ENCODE measurements at places on chromosomes 2 and 18.

DNA sequence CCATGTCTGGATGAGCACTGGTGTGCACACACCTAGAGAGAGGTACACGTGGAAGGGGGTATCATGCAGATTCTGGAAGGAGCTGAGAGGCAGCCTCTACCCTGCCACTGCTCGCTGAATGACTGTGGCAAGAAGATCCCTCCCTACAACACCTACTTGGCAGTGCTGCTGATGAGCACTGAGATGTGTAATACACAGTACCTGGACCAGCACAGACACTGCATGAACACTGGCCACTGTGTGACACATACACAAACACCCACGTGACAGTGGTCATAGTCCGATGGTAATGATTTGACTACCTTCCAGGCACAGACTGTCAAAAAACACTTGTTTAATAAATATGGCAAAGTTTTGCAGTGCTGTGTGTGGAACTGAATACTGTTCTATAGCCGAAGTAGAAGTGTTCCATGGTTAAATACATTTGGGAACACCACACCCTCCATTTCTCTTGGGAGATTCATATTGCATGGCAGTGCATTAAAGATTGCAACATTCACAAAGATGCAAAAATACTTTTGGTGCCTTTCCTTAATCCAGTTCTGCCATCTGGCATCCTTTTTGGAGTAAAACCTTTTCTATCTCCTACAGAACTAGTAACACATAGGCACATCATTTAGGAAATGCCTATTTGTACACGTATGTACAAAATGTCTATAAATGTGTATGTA, 29.6 kb downstream of the MRPS5 start:
- no peak for DNase-seq

- DNase-seq: no peak
These were observed 503 bp downstream of the GTF3C3 start for GRCh38 chr2:196798980-196799379.

GRCh38 chr2:133235968-133236367, 332.3 kb downstream of the NCKAP5 start:
- no peak for DNase-seq

GRCh38 chr2:51290725-51291124, 258.8 kb upstream of the NRXN1 start:
- no peak for DNase-seq

DNA sequence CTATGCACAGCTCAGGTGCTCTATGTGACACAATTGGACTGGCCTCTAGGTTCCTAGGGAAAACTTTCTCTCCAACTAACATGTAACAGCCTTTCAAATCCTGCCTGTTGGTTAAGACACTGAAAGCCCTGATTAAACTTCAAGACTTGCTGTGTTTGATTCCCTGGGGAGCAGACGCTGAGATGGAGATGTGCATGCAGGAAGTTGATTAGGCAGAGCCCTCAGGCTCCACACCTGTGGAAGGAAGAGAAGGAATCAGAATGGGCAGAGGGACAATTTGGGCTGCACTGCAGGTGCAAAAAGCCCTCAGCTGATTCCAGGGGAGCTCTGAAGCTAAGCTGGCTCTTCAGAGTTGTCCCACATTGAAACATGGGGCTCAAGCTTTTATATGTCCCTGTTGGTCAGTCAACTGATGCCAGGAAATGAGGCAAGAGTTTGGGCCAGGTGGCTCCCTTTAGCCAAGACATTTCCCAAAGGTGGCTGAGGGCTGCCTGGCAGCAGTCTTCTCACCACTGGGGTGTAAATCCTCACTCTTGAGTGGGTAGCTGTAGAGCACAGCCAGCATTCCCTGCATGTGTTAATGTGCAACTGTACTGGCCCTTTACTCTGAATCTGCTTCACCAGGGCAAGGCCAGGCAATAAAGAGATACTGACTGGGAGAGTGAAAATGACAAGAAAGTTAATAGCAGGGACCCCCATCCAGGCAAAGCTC, 199.5 kb upstream of the DDX18 start:
- DNase-seq: no peak

DNA sequence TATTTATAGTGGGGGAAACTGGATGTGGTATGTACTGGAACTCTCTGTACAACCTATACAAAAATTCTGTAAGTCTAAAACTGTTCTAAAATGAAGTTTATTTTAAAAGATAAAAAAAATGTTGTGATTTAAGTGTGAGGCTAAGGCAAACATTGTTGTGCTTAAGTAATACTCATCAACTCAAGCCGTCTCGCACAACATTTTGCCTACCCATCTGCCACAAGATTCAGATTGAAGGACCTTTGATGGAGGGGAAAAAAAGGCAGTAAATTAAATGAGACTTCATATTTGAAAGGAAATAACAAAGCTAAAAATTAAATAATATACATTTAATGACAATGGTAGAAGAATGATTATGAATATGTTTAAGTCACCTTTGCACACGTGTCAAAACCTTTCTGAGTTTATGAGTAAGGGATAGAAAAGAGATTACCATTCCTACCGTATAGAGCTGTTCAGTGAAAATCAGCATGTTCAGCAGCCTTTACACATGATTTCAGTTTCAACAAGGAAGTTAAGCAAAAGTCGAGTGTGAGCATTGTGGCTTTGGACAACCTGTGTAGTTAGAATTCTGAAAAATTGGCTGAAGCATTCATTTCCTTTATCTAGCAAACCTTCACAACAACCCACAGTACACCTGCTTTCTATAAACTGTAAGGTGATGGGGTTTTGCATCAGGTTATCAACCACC, 499.3 kb downstream of the IRS1 start:
- no peak for DNase-seq

GRCh38 chr18:77495079-77495478, 245.4 kb downstream of the GALR1 start:
- DNase-seq: no peak

DNA sequence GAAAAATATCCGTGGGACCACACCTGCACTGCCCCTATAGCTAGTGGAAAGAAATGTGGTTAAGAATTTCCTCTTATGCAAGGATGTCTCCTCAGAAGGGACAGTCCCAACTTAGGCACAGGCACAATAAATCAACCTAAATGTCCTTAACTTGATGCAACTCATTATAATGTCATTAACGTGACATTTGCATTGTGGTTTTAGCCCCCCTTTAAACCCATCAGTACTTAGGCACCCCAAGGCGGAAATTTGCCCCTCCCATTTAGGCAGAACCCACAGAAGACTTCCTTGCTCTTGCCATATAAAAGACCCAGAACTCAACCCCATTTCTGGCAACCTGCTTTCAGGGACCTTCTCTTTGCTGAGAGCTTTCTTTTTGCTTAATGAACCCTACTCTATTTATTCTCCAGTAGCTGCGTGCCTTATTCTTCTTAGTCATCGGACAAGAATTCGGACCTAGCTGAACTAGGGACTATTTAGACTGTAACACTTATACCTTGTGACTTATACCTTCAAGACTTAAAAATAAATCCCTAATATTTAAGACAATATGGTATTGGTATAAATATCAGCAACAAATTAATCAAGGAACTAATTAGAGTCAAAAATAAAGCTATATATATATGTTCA, 1281.6 kb upstream of the TMEFF2 start:
- DNase-seq: no peak

DNA sequence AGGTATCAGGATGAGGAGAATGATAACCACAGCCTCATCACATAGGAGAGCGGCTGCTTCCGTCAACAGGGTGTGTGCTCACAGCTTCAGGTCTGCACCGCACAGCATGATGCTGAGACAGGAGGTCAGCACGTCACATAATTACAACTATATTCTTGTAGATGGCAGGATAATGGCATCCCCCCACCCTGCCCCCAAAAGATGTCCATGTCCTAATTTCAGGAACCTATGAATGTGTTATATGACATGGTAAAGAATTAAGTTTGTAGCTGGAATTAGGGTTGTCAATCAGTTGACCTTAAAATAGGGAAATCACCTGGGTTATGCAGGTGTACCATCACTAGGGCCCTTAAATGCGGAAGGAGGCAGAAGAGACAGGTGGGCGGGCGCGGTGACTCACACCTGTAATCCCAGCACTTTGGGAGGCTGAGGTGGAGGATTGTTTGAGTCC, 73.9 kb downstream of the ARL4C start:
- DNase-seq: peak; percentile 79

DNA sequence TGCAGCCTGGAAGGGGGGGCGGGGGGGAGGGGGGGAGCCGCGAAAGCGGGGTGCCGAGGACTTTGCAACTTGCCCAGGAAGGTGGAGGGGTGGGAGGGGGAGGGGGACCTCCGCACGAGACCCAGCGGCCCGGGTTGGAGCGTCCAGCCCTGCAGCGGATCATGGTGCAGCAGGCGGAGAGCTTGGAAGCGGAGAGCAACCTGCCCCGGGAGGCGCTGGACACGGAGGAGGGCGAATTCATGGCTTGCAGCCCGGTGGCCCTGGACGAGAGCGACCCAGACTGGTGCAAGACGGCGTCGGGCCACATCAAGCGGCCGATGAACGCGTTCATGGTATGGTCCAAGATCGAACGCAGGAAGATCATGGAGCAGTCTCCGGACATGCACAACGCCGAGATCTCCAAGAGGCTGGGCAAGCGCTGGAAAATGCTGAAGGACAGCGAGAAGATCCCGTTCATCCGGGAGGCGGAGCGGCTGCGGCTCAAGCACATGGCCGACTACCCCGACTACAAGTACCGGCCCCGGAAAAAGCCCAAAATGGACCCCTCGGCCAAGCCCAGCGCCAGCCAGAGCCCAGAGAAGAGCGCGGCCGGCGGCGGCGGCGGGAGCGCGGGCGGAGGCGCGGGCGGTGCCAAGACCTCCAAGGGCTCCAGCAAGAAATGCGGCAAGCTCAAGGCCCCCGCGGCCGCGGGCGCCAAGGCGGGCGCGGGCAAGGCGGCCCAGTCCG, 540 bp downstream of the SOX11 start:
- no peak for DNase-seq

- peak; percentile 60 for DNase-seq
These were observed 159.2 kb downstream of the FAM210A start for GRCh38 chr18:13566941-13567746.

DNA sequence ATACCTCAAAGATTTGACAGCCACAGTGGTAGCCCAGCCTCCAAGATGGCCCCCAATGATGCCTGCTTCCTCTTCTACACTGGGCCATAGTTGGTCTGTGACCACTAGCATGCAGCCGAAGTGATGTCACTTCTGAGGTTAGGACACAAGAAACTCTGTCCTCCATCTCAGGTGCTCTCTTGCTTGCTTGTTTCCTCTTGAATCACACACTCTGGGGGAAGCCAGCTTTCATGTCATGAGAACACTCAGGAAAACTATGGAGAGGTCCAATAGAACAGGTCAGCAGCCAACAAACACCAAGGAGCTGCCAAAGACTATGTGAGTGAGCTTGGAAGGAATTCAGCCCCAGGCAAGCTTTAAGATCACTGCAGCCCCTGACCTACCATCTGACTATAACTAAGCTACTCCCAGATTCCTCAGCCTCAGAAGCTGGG, 3.3 kb upstream of the ADAM17 start:
- no peak for DNase-seq

DNA sequence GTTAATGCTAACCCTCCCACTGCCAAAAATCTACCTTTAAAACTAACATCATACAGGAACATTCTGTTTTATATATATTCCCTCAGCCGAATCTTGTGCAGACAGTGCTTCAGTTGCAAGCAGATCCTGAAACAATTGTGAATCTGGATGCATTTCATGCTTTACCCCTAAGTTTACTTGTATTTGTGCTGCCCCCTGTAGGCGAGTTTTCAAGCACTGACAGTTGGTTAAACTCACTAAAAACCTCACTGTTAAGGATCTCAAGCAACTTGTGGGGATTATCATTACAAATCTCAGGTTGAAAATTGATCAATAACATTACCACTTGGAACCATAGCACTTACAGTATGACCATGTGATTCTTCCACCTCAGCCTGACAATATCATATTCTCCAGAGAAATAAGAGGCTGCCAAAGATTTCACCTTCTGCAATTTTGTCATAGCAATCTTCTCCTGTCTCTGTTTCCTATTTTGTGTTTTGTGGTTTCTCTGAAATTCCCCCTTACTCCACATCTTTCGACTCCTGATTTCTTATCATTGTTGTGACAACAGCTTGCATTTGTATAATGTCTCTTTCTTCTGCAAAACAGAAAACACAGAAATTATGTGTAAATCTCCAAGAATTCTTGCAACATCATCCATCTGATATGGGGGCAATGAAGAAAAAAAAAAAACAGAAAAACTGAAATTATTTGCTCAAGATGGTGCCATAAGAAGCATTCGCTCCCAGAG, 354.6 kb upstream of the SETBP1 start:
- peak; percentile 29 for DNase-seq

DNA sequence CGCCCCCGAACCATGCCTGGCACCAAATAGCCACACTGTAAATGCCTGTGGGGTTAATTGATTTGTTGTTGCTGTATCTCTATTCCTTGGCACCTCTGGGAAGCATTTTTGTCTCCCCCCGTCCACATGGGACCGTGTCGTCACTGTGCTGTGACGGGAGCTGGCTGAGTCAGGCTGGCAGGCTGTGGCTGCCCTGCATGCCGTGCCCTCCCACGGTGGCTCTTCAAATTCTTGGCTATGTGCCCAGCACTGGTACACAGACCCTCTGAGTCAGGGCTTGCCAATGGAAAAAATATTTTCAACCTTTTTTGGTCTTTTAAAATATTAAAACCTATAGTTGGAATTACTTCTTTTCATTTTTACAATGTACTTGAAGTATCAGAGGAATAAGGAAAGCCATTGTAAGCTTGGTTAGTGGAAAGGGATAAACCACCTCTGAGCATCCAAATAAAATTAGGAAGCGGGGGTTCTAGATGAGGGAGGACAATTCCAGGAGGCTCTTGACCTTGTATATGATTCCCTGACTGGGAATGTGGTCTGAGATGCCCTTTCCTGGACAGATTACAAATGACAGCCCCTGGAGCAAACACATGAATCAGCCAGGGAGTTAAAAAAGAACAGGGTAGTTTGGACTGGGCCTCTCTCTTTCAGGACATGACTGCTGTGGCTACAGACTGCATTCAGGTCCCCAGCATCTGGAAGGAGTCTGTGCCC, 59.4 kb downstream of the DGKD start:
- DNase-seq: no peak

- DNase-seq: no peak
These were observed 353.2 kb upstream of the ETAA1 start for GRCh38 chr2:67043781-67044478.

GRCh38 chr18:44598514-44598913, 82.2 kb upstream of the SETBP1 start:
- DNase-seq: no peak

DNA sequence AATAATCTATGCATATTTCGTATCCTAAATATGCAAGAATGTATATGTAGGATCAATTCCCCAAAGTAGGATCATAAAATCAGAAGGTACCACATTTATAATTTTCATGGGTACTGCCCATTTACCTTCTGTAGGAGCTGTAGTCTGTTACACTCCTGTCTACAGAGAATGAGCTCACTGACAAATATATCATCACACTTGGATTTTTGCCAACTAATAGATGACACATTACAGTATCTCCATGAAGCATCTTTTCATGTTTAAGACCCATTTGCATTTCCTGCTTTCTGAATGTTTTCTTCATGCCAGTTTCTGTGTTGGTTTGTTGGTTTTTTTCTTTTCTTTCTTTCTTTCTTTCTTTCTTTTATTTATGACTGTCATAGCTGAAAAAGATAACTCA, 70.9 kb upstream of the EML6 start:
- peak; percentile 42 for DNase-seq

GRCh38 chr2:212142631-212143030, 396.0 kb downstream of the ERBB4 start:
- no peak for DNase-seq

GRCh38 chr2:160157861-160158829, 41.9 kb downstream of the ITGB6 start:
- no peak for DNase-seq

All from activated CD4-positive, alpha-beta T cell treated with anti-CD3 and anti-CD28 coated beads, Interleukin-10, Interleukin-2, amounts not matched to agents 100 ng/mL and 50 ng/mL, durations not matched to agents 16 hours and 8 hours (primary cell).